Naive thymus-derived CD4-positive, alpha-beta T cell (primary cell): ENCODE measurements at places on chromosomes 13 and 19. TPM values are rescaled to one million over a fixed set of nuclear protein-coding genes. Genes with fewer than 3 reads are reported as not detected.

- no peaks in the 10 kb centered on the region for H3K27me3 ChIP-seq
- H3K36me3 ChIP-seq: no peaks in the 10 kb centered on the region
- DNase-seq: no peak
- no peak overlapping the region for H3K27ac ChIP-seq
These were observed 23.4 kb downstream of the RDH8 start for GRCh38 chr19:10036601-10037071.

GRCh38 chr19:50418176-50419021 lies at the start of gene SPIB:
SPIB (plus strand) TSS chr19:50418938; CDS start chr19:50418963, 25 bp downstream.
- H3K27me3 ChIP-seq: no peaks in the 10 kb centered on the region
- H3K36me3 ChIP-seq: no peaks in the 10 kb centered on the region
- H3K4me1 ChIP-seq: no peaks in the 10 kb centered on the region
- DNase-seq: no peak

ANGPTL4 gene
- total RNA-seq: not detected

ZFP28 gene
- total RNA-seq: 2.4 and 3.1 TPM in 2 replicates

DNA sequence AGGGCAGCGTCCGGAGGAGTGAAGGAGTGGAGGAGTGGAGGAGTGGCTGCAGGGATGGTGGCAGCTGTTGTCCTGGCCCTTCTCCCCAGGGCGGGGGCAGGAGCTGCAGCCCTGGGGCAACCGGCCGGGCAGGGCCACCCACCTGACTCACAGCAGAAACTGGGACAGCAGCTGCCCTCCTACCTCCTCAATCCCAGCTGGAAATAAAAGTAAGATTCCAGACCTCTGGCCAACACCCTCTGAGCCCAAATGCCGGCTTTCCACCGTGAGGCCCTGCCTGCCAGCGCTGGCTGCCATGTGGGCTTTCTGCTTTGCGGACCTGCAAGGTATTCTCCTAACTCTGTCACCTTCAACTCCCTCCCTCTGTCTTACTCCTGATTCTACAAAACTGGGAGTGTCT lies 3.3 kb upstream of the CLPP start:
- no peak for DNase-seq
- H3K27ac ChIP-seq: no peak overlapping the region
- no peaks in the 10 kb centered on the region for H3K36me3 ChIP-seq
- no peaks in the 10 kb centered on the region for H3K27me3 ChIP-seq
- H3K4me3 ChIP-seq: no peak overlapping the region

DNA sequence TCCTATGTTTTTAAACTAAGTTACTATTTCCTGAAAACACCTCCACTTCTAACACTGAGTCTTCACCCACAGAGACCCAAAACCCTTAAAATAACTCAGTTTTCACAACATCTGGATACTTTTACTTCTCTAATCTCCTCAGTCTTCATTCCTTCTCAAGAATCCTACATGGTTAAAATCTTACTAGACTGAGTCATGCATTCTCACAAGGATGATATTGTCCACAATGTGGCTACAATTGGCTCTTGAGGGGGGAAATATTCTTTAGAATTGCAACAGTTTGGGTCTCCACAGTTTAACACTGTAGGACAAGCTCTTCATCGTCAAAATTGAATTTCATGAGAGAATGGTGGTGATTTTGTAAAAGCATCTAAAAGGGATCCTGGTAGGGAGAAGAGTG lies 397.1 kb downstream of the SLITRK5 start:
- H3K27me3 ChIP-seq: no peaks in the 10 kb centered on the region
- no peaks in the 10 kb centered on the region for H3K4me1 ChIP-seq
- no peak overlapping the region for H3K4me3 ChIP-seq
- no peaks in the 10 kb centered on the region for H3K36me3 ChIP-seq

DNA sequence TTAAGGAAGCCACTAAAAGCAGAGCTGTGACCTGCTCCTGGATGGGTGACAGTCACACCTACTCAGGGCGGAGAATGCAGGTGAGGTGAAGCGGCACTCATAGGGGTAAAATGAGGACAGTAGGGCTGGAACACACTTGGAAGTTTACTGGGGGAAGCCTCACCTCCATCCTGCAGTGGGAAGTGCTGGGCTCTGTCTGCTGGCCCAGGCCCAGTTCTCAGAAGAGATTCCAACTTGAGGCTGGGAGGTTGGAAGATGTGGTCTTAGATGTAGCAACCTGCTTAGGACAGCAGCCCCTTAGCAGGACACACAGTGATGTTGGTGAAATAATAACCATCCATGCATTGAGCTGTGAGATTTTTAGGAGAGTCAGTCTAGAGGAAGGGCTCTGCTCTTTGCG lies 4.6 kb downstream of the MEDAG start:
- no peak overlapping the region for H3K4me3 ChIP-seq
- H3K27ac ChIP-seq: no peak overlapping the region
- no peaks in the 10 kb centered on the region for H3K4me1 ChIP-seq
- H3K27me3 ChIP-seq: no peaks in the 10 kb centered on the region
- no peaks in the 10 kb centered on the region for H3K36me3 ChIP-seq

- no peaks in the 10 kb centered on the region for H3K36me3 ChIP-seq
- no peak overlapping the region for H3K27ac ChIP-seq
- H3K27me3 ChIP-seq: no peaks in the 10 kb centered on the region
These were observed 46.0 kb downstream of the MICU2 start for GRCh38 chr13:21557995-21558394.

- no peak overlapping the region for H3K4me3 ChIP-seq
- H3K27ac ChIP-seq: no peak overlapping the region
- H3K36me3 ChIP-seq: no peaks in the 10 kb centered on the region
These were observed 33.3 kb downstream of the IGFL2 start for GRCh38 chr19:46181388-46181779.

ONECUT3 gene
- total RNA-seq: not detected in 2 replicates

- no peak overlapping the region for H3K27ac ChIP-seq
- no peak overlapping the region for H3K4me3 ChIP-seq
- DNase-seq: no peak
- no peaks in the 10 kb centered on the region for H3K36me3 ChIP-seq
These were observed 28.3 kb downstream of the ZNF45 start for GRCh38 chr19:43906774-43907173.

DNA sequence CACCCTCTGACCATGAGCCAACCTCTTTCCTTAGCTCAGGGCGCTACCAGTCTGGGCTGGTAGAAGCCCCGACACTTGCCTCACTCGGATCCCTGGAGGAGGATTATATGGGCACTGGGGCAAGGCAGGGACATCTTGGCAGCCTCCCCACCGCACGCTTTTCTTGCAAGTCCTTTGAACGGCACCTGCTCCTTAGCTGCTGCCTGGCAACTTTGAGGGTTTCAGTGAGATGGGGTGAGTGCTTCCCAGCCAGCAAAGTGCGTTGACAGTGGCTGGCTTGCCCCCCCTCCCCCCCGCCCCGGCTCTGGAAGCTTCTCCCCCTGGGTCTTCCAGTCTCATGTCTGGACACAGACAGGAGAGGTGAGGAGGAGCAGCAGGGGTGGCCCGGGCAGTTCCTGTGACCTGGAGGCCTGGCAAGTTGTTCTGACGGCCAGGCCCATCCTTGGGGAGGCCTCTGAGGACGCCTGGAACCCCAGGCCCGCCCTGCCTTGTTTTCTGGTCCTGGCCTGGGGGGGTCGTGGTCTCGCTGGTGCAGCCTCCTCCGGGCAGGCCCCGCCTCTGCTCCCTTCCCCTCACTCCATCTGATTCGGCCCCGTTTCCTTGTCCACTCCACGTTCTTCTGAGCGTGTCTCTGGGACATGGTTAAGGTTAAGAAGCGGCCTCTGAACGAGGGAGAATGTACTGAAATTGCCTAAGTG lies 75.2 kb downstream of the ATP11A start:
- H3K36me3 ChIP-seq: peaks cover 4% of the 10 kb centered on the region
- H3K27me3 ChIP-seq: no peaks in the 10 kb centered on the region
- H3K27ac ChIP-seq: no peak overlapping the region
- H3K4me1 ChIP-seq: peaks cover 11% of the 10 kb centered on the region

- H3K27ac ChIP-seq: no peak overlapping the region
- H3K4me1 ChIP-seq: peaks cover 9% of the 10 kb centered on the region
- H3K36me3 ChIP-seq: no peaks in the 10 kb centered on the region
- DNase-seq: no peak
- H3K27me3 ChIP-seq: no peaks in the 10 kb centered on the region
These were observed 1.6 kb downstream of the REEP6 start for GRCh38 chr19:1492474-1493006.

SIPA1L3 gene
- 34.8 TPM for total RNA-seq

GRCh38 chr19:2457394-2458037 lies 757 bp upstream of the LMNB2 start:
- H3K36me3 ChIP-seq: peaks cover 3% of the 10 kb centered on the region
- H3K4me3 ChIP-seq: peak overlapping the region; percentile 61

DNA sequence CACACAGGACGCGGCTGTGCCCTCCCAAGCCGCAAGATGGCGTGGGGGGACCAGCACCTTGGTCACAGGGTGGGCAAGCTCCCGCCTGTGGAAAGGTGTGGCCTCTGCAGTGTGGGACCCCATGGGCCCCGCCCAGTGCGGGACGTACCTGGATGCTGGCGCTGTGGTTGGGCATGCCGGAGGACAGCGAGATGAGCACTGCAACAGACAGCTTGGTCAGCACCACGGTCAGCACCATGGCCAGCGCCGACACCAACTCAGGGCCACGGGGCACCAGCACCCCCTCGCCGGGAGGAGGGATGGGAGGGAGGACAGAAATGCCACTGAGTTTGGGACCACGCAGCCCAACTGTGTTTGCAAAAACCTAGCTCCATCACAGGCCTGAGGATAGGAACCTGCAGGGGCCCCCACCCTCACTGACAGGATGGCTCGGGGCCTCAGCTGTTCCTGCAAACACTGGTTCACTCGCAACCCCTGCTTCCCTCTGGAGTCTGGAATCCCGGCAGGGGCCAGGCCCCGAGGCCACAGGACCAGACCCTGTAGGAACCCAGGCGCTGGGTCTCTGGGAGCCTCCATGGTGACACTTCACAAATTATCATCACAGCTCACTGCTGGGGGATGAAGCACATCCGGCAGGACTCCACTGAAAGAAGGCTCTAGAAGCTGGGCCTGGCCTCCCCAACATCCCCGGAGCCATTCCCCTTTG lies 27.1 kb downstream of the IZUMO4 start:
- DNase-seq: no peak
- H3K27me3 ChIP-seq: no peaks in the 10 kb centered on the region
- H3K27ac ChIP-seq: no peak overlapping the region
- peaks cover 76% of the 10 kb centered on the region for H3K36me3 ChIP-seq
- H3K4me1 ChIP-seq: no peaks in the 10 kb centered on the region

DNA sequence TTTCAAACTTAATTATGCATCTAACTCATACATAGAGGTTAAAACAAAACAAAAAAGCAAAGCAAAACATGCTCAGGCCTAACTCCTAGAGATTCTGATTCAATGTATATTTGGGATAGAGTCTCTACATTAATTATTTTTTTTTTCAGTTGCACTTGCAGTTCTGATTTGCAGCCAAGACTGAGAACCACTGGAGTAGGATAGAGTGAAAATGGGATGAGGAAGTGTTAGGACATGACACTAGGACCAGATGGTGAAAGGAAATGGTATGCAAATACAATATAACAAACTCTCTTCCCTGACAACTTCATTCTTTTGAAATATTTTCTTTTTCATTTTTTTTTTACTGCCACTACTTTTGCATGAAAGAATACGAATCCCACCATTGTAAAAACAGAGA lies 1.8 kb downstream of the CCDC122 start:
- no peaks in the 10 kb centered on the region for H3K27me3 ChIP-seq
- H3K27ac ChIP-seq: no peak overlapping the region
- peaks cover 9% of the 10 kb centered on the region for H3K4me1 ChIP-seq
- H3K36me3 ChIP-seq: no peaks in the 10 kb centered on the region
- H3K4me3 ChIP-seq: no peak overlapping the region

- no peak overlapping the region for H3K27ac ChIP-seq
- no peaks in the 10 kb centered on the region for H3K36me3 ChIP-seq
- H3K27me3 ChIP-seq: no peaks in the 10 kb centered on the region
- DNase-seq: no peak
These were observed 65.6 kb upstream of the F7 start for GRCh38 chr13:113040031-113040430.

DNA sequence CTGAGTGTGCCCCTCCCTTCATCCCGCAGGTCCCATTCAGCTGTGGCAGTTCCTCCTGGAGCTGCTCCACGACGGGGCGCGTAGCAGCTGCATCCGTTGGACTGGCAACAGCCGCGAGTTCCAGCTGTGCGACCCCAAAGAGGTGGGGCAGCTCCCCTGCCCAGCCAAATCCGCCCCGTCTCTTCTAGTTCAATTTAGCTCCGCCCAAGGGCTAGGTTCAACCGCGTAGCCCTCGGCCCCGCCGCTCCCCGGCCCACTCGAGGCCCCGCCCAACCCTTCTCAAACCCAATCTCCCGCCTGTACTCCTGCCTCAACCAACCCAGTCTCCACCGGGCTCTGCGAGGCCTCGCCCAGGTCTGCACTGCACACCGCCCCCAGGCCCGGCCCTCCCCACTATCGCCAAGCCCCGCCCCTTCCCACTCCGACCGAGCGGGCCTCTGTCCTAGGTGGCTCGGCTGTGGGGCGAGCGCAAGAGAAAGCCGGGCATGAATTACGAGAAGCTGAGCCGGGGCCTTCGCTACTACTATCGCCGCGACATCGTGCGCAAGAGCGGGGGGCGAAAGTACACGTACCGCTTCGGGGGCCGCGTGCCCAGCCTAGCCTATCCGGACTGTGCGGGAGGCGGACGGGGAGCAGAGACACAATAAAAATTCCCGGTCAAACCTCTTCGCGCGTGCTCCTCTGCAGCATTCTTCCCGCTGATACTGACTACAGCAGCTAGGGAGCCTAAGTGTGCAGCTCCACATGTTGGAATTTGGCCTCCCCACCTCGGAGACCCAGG lies 2.9 kb downstream of the ETV2 start:
- H3K4me3 ChIP-seq: peak overlapping the region; percentile 96
- peaks cover 36% of the 10 kb centered on the region for H3K4me1 ChIP-seq
- DNase-seq: peak; percentile 86
- no peaks in the 10 kb centered on the region for H3K27me3 ChIP-seq
- H3K27ac ChIP-seq: peak overlapping the region; percentile 72
- H3K36me3 ChIP-seq: no peaks in the 10 kb centered on the region

LRRC25 gene
- 0.15 TPM in 1 of 2 replicates, not detected in the other for total RNA-seq

SELENOV gene
- total RNA-seq: not detected

GRCh38 chr19:19119325-19120237 lies 18.7 kb downstream of the TMEM161A start:
- no peaks in the 10 kb centered on the region for H3K4me1 ChIP-seq
- no peak for DNase-seq
- no peaks in the 10 kb centered on the region for H3K36me3 ChIP-seq
- H3K27ac ChIP-seq: no peak overlapping the region
- no peak overlapping the region for H3K4me3 ChIP-seq

DNA sequence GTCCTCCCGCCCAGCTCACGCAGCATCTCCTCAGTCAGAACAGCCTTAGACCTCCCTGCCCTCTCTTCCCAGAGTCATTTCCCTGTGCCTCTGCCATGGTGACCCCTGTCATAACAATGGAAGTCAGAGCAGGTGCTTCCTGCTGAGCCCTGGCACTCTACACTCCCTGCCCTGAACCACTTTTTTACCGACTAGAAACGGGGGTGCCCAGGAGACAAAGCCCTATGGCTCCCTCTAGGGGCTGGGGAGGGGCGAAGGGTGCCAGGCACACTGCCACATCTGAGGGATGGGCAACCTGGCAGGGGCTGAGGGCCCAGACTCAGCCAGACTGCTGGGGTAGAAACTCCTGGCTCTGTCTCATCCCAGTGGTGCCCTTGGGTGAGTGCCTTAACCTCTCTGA lies 16.4 kb downstream of the ZNF574 start:
- H3K4me1 ChIP-seq: no peaks in the 10 kb centered on the region
- H3K36me3 ChIP-seq: peaks cover 47% of the 10 kb centered on the region

GRCh38 chr19:49468746-49469447 lies 5.1 kb upstream of the FLT3LG start:
- H3K4me3 ChIP-seq: peak overlapping the region; percentile 10
- peaks cover 33% of the 10 kb centered on the region for H3K36me3 ChIP-seq
- H3K27me3 ChIP-seq: no peaks in the 10 kb centered on the region
- H3K27ac ChIP-seq: peak overlapping the region; percentile 97
- peak; percentile 97 for DNase-seq

- H3K27ac ChIP-seq: no peak overlapping the region
- H3K4me1 ChIP-seq: no peaks in the 10 kb centered on the region
- H3K36me3 ChIP-seq: no peaks in the 10 kb centered on the region
- DNase-seq: no peak
- H3K27me3 ChIP-seq: no peaks in the 10 kb centered on the region
These were observed 239.2 kb upstream of the RFC3 start for GRCh38 chr13:33578786-33579185.
